ENCODE measurements at places on chromosomes 7 and 10. TPM values are rescaled to one million over a fixed set of nuclear protein-coding genes. Genes with fewer than 3 reads are reported as not detected.

The ACTL6B gene
- total RNA-seq, result not detected

The PRTFDC1 gene
- total RNA-seq, result not detected

The ZNF853 gene
- not detected for total RNA-seq

The PNLIPRP2 gene
- not detected for total RNA-seq

The CYP26C1 gene
- 0.30 TPM for total RNA-seq

The STRIP2 gene
- 0.15 TPM for total RNA-seq

The CDNF gene
- total RNA-seq, result 1.2 TPM

The ZNF736 gene
- total RNA-seq, result 82.3 TPM

The FBXL13 gene
- 4.2 TPM for total RNA-seq

The ASZ1 gene
- total RNA-seq, result not detected

The IMMP2L gene
- 17.2 TPM for total RNA-seq

The HHEX gene
- 84.2 TPM for total RNA-seq

The ADIRF gene
- not detected for total RNA-seq

The GNAT3 gene
- total RNA-seq, result 0.26 TPM

The GHRHR gene
- not detected for total RNA-seq

The PTPN20 gene
- total RNA-seq, result not detected

The SHH gene
- not detected for total RNA-seq

The HOXA10 gene
- total RNA-seq, result not detected

The CYP2C8 gene
- total RNA-seq, result not detected

The HOXA9 gene
- total RNA-seq, result not detected

The CH25H gene
- not detected for total RNA-seq

The STK32C gene
- total RNA-seq, result 20.7 TPM

The SHTN1 gene
- not detected for total RNA-seq

Measured in Karpas-422 (cell line).